ENCODE measurements at places on chromosomes 7 and 10.
A peak's percentile ranks its signal among the peaks of the same experiment; 100 is the strongest.

- DNase-seq: peak; percentile 16
Measured at GRCh38 chr7:22563032-22563501, 63.1 kb upstream of the STEAP1B start.

DNA sequence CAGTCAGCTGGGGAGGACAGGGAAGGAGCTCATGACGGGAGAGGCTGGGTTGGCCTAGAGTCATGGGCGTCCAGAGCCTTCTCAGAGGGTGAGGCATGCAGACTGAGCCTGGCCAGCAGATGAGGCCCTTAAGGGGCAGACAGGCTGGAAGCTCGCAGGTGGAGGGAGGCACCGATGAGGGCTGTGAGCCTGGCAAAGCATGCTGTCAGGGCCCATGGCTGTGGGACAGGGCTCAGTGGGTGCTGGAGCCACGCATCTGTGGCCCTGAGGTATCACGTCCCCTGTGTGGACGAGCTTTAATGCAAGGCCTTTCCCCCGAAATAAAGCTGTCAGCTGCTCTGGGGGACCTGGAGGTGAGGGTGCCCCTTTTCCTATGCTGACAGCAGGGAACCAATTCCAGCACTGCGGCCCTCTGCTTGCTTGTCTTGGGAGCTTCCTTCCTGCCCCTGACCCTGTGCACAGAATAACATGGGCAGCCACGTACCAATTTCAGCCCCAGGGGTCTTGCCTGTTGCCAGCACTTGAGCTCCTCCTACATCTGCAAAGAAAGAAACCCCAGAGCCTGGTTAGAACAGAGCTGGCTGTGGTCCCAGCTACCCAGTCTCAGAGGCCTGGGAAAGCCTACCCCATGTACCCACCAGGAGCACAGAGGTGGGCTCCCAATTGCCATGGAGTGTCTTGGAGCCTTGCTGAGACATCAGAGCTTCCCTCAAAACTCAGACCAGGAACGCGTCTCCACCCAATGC is 20.6 kb downstream of the TMEM273 start:
- no peak for DNase-seq

DNA sequence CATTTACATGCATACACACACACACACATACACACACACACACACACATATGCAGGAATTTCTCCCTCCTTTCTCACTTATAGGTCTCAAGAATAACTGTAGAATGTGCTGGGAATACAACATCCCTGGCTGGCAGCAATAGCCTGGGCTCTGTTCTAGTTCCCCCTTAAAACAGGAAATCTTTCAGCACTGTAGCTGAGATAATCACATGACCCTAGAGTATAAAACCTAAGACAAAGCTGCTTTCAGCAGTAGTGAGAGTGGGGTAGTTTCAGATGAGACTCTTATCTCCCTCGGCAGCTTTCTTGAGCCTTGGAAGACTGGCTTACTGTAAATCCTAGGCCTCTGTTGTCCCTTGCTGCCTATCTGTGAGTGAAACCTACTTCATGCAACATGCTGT is 137.4 kb upstream of the AKR1E2 start:
- no peak for DNase-seq

- no peak for DNase-seq
Measured at GRCh38 chr10:8039321-8039881, 15.1 kb upstream of the GATA3 start.

DNA sequence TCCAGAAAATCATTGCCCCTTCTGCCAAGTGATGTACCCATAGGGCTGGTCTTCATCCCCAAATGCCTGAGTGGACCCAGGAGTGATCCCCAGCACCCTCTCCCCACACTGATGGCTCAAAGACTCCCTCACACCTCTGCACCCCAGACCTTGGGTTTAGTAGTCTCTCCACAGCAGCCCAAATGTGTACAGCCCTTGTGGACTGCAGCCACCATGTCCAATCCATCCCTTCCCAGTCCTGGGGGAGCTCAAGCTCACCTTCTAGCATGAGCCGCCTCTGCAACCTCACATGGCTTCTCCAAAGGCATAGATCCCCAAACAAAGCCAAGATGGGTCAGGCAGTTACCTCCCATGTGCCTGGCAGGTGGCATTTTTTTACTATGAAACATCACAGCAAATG is 50.1 kb downstream of the PRLHR start:
- no peak for DNase-seq

DNA sequence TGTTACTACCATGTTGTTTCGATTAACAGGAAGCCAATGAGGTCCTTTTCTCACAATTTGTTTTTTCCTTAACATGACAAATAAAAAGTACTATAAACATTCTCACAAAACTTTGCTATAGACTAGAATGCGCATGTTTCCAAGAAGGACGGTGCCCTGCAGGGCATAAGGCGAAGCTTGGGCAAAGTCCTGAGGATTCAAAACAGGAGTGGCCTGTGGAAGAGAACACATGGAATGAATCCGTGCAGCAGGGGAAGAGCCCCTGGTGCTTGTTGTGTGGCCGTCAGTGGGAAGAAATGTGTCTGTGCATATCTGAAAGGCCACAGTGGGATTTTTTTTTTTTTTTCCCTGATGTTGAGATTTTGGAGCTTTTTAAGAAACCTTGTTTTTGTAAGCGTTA is 67.6 kb downstream of the ITGA8 start:
- DNase-seq: no peak

DNA sequence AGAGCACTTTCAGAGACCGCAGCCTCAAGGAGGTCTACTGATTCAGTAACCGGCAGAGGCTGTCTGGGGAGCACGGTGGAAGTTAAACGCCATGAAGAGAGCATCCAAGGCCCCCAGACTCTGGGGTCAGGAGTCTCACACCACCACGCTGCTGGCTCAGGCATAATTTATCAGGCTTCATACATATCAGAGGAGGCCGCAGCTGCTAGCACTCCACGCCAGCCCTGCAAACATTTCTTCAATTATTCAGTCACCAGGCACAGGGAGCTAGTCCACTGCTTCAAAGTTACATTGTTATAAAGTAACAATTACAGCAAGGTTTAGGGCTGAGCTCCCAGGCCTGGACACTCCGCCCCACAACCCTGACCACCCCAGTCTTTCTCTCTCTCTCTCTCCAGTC is 97.8 kb downstream of the PAXIP1 start:
- DNase-seq: no peak

GRCh38 chr7:24444666-24445440 is 128.4 kb upstream of the PALS2 start:
- DNase-seq: no peak

DNA sequence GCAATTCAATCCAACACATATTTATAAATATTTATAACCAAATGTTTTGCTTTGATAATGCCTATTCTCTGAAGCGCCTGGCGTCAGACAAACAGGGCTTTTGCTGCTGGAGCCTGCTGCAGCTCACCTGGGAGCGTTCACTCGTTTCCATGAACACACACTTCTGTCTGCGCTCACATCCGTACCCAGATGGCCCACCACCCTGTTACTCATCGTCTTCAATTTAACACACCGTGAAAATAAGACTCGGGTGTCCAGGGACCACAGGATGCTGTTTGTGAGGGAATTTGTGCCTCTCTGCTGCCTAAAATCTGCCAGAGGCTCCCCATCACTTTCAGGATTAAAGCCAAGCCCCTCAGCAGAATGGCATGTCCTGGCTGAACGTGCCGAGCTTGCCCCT is 74.1 kb downstream of the SLIT1 start:
- DNase-seq: no peak

DNA sequence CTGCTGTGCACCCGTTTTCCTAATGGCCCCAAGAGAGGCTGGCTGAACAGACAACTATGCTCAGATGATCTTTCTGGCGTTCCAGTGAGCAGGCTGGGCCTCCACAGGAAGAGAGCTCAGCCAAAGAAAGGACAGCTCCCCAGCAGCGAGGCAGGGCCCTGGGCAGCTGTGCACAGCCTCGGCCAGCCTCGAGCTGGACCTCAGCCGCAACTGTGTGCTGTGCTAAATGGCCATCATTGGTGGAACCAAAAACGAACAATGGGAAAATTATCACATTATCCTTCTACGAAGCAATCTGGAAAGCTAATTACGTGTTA is 97.5 kb downstream of the CTBP2 start:
- no peak for DNase-seq

- no peak for DNase-seq
Measured at GRCh38 chr7:158050441-158050977, 537.1 kb downstream of the PTPRN2 start.

DNA sequence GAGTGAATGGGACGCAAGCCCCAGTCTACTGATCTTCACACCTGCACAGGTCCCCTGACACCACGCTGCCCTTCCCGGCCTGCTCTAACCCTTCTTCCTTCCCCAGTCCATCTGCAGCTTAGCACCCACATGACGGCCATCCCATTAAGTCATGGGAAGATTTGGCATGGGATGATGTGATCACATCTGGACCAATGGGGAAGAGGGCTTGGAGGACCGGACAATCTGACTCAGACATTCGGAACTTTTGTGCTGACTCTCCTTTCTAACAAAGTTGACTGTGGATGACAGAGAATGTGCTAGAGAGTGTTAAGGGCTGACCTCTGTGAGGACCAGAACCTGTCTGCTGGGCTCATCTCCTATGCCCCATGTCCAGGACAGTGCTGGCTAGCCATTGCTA is 15.6 kb downstream of the CXCL12 start:
- no peak for DNase-seq

DNA sequence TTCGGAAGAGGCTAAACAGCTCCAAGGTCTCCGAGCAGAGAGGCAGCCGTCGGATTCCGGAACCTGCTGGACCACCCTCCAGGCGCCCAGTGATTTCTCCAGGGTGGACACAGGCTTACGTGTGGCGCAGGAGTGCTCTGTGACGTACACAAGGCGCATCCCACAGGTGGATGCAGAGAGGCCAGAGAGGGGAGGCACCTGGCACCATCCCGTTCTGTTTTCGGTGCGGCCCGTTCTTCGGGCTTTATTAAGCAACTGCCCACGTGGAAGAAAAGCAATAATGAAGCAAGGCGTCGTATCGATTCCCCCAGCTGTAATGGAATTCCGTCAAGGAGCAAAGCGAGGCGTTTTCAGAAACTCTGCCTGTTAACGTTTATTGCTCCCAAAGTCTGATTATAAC is 163.6 kb downstream of the PTPRN2 start:
- no peak for DNase-seq

DNA sequence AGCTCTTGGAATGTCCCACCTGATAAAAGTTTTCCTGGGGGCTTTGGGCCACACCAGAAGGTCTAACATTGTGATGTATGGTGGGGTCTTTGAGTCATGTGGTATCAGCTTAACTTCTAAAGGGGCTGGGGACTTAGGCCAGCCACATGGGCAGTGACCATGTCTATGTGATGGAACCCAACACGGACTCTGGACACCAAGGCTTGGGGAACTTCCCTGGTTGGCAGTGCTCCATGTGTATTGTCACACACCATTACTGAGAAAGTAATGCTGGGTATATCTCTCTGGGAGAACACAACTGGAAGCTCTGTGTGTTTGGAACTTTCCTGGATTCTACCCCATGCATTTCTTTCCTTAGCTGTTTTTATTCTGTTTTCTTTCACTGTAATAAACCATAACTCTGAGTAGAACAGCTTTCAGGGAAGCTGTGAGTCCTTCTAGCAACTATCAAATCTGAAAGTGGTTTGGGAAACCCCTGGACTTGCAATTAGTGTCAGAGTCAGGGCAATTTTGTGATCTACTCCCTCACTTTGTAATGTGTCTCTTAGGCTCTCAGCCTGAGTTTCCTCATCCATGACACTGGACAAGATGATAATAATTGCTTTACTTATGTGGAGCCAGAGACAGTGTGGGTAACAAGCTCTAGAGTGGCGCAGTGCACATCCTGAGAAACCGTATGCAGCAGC is 28.4 kb upstream of the AGK start:
- DNase-seq: no peak

DNA sequence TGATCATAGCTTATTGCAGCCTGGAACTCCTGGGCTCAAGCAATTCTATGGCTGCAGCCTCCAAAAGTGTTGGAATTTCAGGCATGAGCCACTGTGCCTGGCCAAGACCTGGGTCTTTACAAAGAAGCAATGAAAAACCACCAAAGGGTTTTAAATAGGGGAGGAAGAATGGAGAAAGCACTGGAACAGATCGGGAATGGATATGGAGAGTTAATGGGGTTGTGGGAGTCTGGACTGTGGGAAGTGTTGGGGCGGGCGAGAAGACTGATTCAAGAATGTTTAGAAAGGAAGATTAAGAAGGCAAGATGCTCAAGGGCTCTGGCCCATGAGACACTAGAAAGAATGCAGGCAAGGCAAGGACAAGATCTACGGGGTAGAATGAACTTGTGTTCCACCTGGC is 98.5 kb downstream of the CARD11 start:
- DNase-seq: no peak

DNA sequence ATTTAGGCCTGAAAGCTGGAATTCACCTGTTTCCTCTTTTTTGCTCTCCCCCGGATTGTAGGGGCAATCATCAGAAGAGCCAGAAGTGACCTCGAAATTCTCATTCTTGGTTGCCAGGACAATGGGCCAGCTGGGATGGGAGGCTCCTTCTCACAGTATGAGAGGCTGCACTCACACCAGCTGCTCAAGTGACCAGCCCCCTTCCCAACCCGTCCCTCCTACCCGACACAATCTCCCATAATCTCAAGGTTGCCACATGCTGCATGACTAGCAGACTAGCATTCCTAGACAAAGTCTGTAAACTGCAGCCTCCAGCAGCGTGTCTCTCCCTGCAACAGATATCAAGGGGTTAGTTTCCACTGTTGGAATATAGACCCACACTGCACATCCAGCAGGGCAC is 110.3 kb downstream of the C1GALT1 start:
- DNase-seq: no peak

- DNase-seq: no peak
Measured at GRCh38 chr10:119414081-119414611, 128.4 kb downstream of the RGS10 start.

DNA sequence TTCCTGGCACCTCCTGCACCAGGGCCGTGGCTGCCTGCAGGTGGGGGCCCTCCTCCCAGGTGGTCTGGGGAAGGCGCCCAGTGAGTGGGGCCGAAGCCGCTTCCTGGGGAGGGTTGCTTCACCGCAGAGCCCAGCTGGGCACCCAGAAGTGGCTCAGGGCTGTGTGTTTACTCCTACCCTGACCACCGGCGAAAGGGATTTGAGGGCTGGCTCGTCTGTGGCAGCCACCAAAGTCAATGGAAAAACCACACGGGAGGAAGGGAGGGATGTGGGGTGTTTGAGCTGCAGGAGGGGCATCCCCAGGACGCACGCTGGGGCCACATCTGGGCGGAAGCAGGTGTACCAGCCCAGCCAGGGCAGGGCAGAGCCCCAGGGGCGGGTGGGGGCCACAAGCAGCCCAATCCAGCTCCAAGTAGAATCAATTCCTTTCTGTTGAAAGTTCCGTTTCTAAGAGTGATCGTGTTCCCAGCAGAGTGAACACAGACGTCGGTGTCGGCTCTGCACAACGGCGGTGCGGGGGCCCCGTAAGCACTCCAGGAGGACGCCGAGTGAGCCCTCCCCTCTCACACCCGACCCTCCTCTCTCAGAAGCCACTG is 69.9 kb downstream of the FOXL3 start:
- DNase-seq: no peak

GRCh38 chr10:15571575-15571974 is 148.1 kb downstream of the ITGA8 start:
- no peak for DNase-seq

Data from activated CD4-positive, alpha-beta T cell treated with anti-CD3 and anti-CD28 coated beads, Interleukin-2, amount 50 U/mL, for 1 hour (primary cell).